CD4-positive, alpha-beta T cell treated with Interleukin-17A for 1 hour (primary cell): ENCODE measurements at places on chromosomes 4 and X.

- peak; percentile 73 for DNase-seq
These were observed 18.4 kb upstream of the LDB2 start for GRCh38 chr4:16916719-16917337.

DNA sequence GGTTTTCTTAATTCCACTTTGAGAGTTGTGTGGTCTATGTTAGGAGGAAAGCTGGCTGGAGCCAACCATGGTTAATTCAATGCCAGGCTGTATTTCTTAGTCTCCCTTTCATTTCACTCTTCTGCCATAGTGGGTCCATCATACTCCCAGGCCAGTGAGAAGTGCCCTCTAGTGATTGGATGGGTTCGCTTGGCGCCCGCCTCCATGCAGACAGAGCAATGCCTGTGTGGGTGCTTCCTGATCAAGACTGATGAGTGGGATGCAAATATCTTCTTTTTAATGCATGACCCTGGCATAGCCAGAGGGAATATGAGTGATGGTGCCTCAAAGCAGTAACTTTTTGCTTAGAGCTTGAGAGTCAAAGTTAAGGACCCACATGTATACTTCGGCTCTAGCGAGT, 6.4 kb downstream of the BMX start:
- no peak for DNase-seq

DNA sequence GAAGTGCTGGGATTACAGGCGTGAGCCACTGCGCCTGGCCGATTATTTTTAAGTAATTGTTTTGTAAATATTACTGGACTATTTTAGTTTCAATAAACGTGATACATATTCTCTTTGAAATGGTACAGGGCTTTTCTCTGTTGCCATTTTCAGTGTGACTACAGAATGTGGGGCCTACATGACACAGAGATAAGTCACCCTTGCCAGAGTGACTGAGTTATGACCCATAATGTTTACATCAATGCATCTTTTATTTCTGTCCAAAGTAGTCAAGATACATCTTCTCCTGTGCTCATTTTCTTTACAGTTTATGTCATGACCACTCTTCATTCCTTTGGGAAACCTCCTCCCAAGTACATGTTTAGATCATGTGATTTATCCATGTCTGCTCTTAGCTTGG, 88.3 kb upstream of the GC start:
- DNase-seq = no peak

DNA sequence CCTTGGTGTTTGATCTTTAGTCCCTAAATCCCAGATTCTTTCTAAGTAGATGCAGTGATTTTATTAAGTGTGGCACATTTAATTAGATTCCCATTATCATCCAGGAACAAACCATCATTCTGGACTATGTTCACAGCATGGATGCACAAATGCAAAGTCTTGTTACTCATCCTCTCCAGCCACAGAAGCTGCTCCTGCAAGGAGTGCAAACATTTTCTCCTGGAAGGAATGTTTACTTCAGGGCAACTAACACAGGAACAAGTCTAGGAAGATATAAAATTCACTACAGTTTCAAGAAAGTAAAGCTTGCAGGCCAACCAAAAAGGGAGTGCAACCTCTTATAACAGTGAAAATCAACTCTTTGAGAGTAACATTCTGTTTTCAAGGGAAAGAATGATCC, 106.0 kb downstream of the IQCM start:
- DNase-seq = no peak

- no peak for DNase-seq
These were observed 24.0 kb downstream of the DOCK11 start for GRCh38 chrX:118519411-118520215.

DNA sequence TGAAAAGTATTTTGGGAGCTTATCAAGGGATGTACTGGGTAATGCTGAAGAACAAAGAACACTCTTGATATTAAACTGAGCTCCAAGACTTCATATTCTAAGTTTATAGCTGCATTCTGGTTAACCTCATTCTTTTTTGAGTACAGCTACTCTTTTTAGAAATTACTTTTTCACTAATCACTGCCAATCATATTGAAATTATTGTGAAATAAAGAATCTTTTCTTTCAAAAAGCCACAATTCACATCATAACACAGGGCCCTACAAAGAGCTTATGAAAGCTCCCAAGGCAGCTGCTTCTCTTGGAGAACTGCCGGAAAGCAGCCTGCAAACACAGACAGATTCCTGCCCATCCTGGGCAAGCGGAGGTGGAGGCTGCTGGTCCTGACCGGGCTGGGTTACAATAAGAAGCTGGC, 121.4 kb downstream of the RNF150 start:
- DNase-seq = no peak

DNA sequence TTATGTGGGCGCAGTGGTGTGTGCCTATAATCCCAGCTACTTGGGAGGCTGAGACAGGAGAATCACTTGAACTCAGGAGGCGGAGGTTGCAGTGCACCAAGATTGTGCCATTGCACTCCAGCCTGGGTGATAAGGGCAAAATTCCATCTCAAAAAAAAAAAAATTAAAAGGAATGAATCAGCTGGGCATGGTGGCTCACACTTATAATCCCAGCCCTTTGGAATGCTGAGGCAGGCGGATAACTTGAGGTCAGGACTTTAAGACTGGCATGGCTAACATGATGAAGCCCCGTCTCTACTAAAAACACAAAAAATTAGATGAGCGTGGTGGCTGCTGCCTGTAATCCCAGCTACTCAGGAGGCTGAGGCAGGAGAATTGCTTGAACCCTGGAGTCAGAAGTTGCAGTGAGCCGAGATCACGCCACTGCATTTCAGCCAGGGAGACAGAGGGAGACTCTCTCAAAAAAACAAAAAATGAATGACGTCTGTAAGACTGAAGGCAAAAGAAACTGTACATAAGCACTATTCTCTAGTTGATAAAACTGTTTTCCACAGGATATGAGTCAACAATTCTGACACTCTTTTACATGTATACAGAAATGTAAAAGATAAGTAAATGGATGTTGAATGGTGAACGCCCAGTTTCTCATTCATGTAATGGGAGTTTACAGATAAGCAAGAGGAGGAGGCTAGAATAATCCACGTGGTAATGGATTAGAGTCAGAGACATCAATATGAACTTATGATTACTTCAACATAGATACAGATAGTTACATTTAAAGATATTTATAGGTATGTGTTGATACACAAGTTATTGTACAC, 22.2 kb downstream of the CENPC start:
- DNase-seq = peak; percentile 30

DNA sequence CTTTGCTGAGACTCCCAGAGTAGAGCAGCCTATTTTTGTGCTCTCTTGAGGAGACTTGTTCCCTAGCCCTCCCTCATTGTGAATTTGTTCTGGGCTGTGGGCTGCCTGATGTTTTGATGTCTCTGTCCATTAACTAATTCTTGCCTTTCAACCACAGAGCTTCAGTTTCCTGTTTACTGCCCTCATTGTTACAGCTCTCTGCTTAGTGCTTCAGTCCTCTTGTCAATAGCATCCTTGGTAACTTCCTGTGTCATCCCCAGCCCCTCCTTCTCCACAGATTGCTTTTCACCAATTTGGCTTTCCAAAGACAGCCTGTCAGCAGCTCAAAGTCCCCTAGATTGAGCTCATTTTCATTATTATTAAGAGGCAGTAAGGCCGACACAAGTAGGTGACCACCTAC, 69.9 kb downstream of the COX7B2 start:
- DNase-seq = peak; percentile 10

DNA sequence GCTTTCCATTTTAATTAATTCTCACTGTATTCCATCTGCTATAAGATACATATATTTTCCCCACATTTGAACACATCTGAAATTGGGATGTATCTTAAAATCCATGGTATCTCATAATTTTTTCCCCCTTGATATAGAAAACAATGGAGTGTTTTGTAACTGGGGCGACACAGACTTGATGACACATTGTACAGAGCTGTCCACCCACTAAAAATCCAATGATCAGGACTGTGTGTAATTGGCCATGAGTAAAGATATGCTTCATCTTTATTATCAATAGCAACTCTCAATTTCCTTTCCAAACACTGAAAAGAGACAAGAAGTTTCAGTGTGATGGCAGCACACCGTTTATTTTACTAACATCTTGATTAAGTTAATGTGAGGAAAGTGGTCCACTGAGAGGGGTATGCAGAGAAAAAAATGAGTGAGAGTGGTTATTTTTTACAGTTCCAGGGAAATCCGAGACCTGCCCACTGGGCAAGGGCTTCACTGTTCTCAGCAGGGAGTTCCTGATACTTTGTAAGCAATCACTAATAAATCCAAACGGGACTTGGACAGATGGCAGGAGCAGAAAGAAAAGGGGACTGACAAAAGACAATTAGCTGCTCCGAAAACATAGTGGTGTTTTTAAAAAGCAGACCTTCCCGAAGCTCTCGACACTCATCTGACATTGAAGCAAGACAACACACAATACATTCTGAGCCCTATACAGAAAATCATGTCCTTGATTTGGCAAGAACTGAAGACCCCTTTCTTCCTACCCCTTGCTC, 149.4 kb downstream of the TSPAN5 start:
- no peak for DNase-seq

GRCh38 chrX:12865359-12865758, 1.5 kb upstream of the TLR7 start:
- DNase-seq = no peak

DNA sequence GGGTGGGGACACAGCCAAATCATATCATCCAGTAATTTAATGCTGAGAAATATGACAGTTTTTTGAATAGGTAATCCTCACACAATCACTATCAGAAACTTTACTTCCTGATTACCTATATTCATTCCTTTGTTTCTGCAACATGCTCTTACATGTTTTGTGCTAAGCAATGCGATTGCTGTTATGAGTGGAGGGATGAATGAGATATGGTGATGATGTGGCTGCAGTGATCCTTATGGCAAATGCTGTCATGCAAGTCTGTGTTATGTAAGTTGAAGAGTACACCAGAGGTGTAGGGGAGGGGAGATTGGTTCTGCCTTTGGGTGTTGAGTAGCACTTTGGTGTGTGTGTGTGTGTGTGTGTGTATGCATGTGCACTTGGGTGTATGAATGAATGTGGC, 14.6 kb downstream of the HERC3 start:
- no peak for DNase-seq

DNA sequence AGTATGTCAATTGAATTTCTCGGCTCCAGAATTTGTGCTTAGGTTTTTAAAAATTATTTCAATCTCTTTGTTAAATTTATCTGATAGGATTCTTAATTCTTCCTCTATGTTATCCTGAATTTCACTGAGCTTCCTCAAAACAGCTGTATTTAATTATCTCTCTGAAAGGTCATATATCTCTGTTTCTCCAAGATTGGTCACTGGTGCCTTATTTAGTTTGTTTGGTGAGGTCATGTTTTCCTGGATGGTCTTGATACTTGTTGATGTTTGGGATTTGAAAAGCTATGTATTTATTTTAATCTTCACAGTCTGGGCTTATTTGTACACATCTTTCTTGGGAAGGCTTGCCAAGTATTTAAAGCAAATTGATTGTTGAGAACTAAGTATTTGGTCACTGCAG, 24.7 kb upstream of the HERC3 start:
- no peak for DNase-seq

- DNase-seq = no peak
These were observed 341.7 kb upstream of the GATB start for GRCh38 chr4:152102436-152103000.

DNA sequence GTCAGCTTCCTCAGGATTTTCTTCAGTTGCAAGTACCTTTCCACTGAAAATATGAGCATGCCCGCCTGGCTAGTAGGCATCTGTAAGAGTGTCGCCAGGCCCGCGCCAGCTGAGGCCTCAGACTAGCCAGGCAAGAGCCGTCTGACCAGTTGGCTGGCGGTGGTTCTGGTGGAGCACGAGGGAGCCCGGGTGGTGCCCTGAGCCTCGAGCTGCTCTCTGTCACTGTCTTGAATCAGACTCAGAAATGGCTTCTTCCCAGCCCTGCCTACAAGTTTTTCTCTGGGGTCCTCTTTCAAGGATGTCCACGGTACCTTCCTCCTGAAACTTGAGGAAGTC, 11.9 kb downstream of the GRPEL1 start:
- no peak for DNase-seq

- no peak for DNase-seq
These were observed 23.4 kb downstream of the SMS start for GRCh38 chrX:21963731-21964405.
